ENCODE measurements at places on chromosomes 2 and 18.

GRCh38 chr2:160353166-160353565 lies 140.4 kb downstream of the RBMS1 start:
- DNase-seq: no peak

DNA sequence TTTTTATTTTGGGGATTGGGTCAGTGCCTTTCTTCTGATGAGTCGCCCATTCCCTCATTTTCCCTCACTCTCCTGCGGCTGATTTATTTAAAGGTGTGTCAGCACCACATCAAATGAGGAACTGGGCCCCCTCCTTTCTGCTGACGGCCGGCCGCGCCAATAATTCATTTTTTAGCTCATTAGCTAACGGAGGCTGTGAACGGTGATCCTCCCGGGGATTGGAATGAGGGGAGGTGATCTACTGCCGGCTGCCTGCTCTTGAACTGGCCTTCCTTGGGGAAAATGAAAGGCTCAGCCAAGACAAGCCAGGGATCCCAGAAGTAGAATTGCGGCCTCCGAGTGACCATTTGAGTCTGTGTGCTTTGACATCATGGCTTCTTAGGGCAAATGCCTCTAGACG lies 54.2 kb downstream of the GBX2 start:
- DNase-seq: no peak

DNA sequence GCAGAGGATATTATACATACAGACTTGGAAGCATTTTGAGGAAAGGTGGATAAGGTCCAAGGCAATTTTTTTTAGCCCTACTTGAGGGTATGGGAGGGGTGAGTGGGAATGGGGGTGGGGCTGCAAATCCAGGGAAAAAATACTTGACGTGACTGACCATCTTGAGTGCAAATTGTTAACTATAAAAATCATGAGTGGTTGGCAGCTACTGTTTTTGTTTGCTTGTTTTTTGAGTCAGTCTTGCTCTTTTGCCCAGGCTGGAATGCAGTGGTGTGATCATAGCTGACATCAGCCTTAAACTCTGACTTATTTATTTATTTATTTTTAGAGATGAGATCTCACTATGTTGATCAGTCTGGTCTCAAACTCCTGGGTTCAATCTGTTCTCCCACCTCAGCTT lies 458.8 kb downstream of the PIK3C3 start:
- DNase-seq: no peak

DNA sequence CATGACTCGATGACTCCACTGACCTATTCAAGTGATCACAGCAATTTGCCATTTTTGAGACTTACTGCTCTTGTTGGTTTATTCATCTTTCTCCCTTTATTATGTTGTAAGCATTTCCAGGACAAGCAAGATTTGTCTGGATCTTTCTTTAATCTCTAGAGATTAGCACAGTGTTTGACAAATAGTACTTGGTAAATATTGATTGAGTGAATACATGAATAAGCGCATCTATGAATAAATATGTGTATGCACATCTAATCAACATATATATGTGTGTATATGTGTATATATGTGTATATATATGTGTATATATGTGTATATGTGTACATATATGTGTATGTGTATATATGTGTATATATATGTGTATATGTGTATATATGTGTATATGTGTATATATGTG lies 7.3 kb downstream of the TMX3 start:
- no peak for DNase-seq

DNA sequence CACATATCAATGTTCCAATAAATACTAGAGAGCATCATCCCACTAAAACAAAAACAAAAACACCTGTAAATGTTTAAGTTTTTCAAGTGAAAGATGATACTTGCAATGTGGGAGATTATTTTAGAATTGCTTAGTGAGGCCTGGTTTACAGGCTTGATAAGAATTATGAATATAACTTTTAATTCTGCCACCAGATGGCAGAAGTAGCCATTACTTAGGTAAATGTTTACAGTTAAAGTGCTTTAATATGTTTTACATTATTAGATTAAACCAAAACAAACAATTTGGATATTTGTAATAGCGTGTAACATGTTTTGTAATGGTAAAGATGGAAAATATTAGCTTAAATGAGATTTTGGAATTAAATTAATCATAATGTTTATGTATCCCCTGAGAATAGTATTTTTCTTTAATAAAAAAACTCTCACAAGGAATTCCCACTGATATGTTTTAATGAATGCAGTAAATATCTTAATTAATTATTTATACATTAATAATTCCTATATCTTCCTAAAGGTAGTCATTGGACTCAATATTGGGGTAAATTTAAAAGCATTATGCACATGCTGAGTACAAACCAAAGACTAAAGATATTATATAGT lies 522.0 kb downstream of the SPAG16 start:
- no peak for DNase-seq

- DNase-seq: no peak
Measured at GRCh38 chr2:102983786-102984185, 222.0 kb downstream of the TMEM182 start.

DNA sequence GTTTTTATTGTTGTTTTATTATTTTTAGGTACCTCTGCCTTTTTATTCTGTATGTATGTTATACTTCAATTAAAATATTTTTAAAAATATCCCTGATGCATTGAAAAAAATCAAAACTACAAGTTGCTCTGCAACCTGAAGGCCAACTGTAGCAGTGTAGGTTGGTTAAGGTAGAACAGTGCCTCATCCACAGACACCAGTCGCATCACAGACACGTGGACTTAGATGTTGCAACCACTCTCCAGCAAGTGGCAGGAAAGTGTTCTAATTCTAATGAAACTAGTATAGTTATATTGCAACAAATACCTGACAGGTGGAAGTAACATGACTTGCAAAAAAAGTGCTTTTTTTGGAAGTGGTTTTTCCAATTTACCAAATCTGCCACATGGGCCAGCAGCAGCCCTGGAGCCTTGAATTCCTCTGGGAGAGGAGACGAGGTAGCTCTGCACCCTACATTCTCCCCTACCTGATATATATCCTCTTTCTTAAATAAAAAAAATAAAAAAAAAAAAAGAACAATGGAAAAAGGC lies 28.4 kb upstream of the SLC3A1 start:
- DNase-seq: no peak

- no peak for DNase-seq
Measured at GRCh38 chr2:81650048-81650971, 1345.8 kb upstream of the LRRTM1 start.

- DNase-seq: no peak
Measured at GRCh38 chr2:169143998-169144397, 74.6 kb downstream of the DHRS9 start.

GRCh38 chr2:234373481-234374149 lies 123.3 kb downstream of the ARL4C start:
- DNase-seq: no peak

GRCh38 chr2:127951026-127951425 lies 65.3 kb upstream of the AMMECR1L start:
- DNase-seq: no peak

GRCh38 chr2:147433822-147434221 lies 411.0 kb upstream of the ACVR2A start:
- DNase-seq: no peak

DNA sequence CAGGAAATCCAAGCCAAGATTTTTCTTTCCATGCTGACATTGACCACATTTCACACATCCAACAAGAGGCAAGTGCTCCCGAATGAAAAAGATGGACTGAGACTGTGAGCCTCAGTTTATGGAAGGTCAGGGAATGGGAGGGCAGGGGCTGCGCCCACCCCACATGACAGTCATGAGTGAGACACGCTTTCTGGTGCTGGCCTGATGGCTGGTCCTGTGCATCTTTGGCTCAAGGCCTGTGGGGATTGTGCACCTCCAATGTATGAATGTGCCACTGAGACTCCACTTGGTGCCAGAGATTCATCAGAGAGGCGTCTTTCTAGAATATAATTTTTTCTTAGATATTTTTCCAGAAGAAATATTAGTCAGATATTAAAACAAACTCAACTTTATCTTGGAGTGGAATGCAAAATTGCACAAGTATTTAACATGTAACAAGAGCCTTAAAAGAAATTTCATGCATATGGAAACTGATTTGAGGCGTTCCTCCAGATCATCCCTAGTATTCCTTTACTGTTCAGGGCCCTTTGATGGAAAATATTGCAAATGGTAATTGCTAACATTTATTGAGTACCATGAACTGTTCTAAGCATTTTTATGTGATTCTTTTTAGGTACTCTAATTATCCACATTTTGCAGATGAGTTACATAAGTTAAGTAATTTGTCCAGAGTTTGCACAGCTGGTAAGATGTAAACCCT lies 87.3 kb upstream of the GPR45 start:
- DNase-seq: no peak

DNA sequence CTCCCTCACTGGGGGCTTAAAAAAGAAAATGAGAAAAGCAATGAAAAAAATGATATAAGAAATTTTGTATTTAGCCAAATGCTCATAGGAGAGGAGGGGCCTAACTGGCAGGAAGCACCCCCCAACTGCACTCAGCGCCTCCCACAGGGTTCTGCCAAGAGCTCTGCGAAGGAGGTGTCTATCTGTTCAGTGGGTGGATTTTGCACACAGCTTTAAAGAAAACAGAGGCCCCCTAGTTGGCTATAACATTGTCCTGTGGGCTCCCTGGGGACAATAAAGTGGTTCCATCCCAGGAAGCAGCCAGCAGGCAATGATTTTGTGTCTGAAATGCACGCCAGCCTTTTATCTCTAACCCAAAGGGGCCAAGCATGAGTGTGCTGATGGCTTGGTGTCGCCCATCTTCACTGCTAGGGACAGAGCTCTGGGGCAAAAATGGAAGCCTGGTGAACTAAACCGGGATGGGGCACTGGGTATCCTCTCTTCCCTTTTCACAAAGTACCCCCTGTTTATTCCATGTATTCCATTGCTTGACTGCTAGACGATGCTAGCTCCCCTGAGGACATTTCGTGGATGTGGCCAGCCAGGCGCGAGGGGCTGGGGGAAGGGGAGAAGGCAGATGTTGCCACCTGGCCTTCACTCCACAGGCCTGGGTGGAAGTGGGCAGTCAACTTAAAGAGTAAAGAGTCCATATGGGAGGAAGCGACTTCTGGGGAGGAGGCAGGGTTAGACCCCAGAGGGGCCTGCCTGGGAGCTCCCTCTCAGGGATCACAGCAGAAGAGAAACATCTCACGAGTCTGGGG lies 205.7 kb downstream of the CYP26B1 start:
- no peak for DNase-seq

- no peak for DNase-seq
Measured at GRCh38 chr2:159968279-159968900, 94.0 kb downstream of the PLA2R1 start.

DNA sequence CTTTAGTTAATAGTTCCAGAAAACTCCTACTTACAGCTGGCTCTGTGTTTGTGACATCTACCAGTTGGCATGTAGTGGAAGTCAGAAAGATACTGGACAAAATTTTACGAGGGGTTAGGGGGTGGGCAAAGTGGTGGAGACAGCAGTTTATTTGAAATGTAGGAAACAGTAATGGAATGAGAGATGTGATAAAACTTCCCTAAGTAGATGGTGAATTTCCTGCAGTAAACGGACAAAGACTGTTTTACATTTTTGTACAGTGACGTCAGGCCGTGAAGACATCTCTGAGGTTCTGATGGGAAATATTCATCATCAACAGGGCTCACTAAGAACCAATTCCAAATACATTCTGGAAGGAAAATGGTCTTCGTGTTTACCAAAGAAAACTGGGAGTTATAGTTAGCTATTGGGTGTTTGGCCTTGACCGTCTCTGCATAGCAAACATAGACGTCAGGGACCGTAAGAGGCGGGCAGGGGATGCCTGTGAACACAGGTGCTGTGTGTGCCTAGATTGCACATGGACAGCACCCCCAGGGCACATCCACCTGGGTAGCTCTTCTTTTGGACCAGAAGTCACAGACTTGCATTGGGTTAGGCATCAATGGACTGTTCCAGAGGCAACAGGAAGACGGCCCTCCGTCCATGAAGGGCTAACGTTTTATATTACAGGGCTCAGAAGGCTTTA lies 131.5 kb downstream of the ZNF516 start:
- DNase-seq: no peak

GRCh38 chr2:118784860-118785259 lies 62.6 kb downstream of the EN1 start:
- DNase-seq: no peak

DNA sequence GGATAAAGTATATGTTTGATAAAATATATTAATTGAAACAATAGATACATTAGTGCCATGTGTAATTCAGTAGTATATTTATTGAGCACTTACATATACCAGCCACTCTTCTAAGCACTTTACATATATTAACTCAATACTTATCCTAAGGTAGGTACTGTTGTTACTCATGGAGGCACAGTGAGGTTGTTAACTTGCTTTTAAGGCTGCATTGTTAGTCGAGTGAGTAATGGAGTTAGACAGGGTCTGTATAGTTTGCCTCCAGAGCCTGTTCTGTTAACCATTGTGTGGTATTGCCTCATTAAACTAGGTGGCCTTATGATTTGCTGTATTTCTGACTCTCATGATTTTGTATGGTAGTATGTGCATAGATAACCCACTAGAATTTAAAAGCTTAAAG lies 44.2 kb downstream of the LCLAT1 start:
- DNase-seq: no peak
